MM.1S (cell line): ENCODE measurements at places on chromosomes 2 and 18.
A peak's percentile ranks its signal among the peaks of the same experiment; 100 is the strongest.

DNA sequence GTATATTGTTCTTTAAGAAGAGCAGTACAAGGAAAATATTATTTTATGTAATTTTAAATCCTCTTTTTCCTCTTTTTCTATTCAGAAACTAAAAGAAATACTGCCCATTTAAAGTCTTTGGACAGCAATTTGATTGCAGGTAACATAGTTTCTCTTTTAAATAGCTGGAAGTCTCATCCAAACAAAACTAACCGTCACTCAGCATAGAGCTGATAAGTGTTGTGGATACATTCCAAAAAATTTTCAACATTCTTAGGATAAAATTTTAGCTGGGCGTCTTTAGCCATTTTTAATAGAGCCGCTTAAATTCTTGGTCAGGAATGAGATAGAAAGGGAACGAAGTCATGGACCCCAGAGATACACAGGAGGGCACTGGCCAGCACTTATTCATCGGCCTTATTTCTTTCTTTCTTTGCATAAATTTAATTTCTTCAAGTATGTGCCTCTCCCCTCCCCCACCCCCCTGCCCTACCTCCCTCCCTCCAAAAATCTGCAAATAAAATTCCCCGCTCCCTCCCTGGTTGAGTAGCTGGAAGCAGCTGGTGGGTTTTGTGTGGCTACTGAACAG, 81.7 kb downstream of the GBX2 start:
- no peak overlapping the region for H3K4me3 ChIP-seq
- no peaks in the 10 kb centered on the region for H3K36me3 ChIP-seq
- H3K27ac ChIP-seq: no peak overlapping the region
- H3K4me1 ChIP-seq: no peaks in the 10 kb centered on the region
- H3K27me3 ChIP-seq: no peaks in the 10 kb centered on the region

DNA sequence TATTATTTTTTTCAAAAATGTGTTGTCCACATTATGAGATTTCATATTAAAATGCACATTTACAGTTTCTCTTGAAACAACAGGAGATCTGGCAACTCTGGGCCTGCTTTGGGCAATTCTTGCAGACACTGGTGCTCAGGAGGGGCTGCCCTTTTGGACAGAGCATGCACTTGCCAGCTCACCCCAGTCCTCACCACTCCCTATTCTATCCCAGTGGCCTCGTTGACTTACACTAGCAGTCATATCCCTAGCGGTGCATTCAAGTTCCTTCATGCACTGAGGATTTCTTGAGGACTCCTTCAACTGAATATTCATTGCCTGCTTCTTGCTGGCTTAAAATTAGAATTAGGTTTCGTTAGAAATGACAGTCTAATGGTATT, 87.9 kb upstream of the FHL2 start:
- H3K4me3 ChIP-seq: no peak overlapping the region
- no peak overlapping the region for H3K27ac ChIP-seq
- no peaks in the 10 kb centered on the region for H3K27me3 ChIP-seq
- no peak for DNase-seq
- no peaks in the 10 kb centered on the region for H3K4me1 ChIP-seq

DNA sequence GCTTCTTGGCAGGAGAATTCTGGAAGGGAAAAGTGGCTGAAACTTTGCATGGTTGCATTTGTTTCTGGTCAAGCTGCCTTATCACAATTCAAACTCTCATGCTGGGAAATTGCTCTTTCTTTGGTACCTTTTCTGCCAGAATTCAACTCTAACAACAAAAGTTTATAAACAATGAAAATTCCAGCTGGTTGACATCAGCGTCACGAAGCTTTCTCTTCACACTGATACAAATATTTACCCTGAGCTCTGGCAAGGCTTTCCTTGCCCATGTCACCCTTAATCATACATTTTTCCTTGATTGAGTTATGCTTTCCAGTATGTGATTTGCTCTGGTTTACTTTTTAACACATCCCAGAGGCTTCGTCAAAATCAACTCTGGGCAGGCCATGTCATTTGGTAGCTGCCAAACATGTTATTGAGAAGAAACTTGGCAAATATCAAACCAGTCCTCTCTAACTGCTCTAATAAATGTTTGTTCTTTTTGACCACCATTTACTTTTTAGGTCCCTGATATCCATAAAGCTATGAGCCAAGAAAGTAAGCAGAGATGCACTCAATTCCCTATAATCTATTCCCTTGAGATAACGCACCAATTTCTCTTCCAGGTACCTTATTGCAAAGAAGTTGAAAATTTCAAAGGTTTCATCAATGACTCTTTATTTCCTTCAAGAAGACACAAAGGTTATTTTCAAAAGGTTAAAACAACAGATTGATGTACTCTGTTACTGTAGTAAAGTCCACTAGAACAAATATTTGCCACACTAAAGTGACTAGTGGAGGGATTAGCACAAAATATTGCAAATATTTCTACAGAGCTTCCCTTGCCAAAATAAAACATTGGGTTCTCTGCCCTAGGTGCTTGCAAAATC, 1241.1 kb upstream of the ZEB2 start:
- no peak for DNase-seq
- no peak overlapping the region for H3K27ac ChIP-seq
- H3K4me1 ChIP-seq: no peaks in the 10 kb centered on the region
- no peaks in the 10 kb centered on the region for H3K27me3 ChIP-seq

- no peaks in the 10 kb centered on the region for H3K27me3 ChIP-seq
- H3K27ac ChIP-seq: no peak overlapping the region
- DNase-seq: no peak
Measured at GRCh38 chr2:190235101-190235500, 84.5 kb downstream of the HIBCH start.

DNA sequence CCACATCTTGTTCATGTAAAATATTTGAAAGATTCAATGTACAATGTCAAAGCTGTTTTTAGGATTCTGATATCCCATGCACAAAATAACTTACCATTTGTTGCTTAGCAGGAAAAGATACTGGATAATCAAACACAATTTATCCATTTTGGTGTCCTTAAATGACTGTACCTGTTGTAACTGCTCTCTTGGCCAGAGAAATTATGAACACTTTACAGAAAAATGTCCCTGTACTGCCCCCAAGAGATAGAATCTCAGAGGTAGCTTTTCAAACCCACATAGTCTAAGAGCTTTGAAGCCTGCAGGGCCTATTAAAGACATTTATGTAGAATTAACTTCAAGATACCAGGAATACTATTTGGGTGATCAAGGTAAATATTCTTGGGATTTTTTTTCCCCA, 12.2 kb upstream of the ME2 start:
- H3K4me3 ChIP-seq: no peak overlapping the region
- no peaks in the 10 kb centered on the region for H3K27me3 ChIP-seq
- H3K36me3 ChIP-seq: no peaks in the 10 kb centered on the region
- H3K4me1 ChIP-seq: peaks cover 10% of the 10 kb centered on the region
- peak; percentile 27 for DNase-seq

DNA sequence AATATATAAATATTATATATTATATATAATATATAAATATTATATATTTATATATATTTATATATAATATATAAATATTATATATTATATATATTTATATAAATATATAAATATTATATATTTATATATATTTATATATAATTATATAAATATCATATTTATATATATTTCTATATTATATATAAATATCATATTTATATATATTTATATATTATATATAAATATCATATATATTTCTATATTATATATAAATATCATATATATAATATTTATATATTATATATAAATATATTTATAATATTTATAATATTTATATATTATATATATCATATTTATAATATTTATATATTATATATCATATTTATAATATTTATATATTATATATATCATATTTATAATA, 321.4 kb downstream of the CDH2 start:
- H3K36me3 ChIP-seq: no peaks in the 10 kb centered on the region
- 0 out of 2 replicates have a peak, but pooled peaks cover 3% of the 10 kb centered on the region for H3K4me1 ChIP-seq
- H3K27ac ChIP-seq: no peak overlapping the region
- DNase-seq: no peak

- H3K4me1 ChIP-seq: no peaks in the 10 kb centered on the region
- H3K27me3 ChIP-seq: no peaks in the 10 kb centered on the region
- no peak overlapping the region for H3K27ac ChIP-seq
Measured at GRCh38 chr2:241109210-241110088, 7.4 kb upstream of the MTERF4 start.

- H3K4me3 ChIP-seq: no peak overlapping the region
- H3K27ac ChIP-seq: no peak overlapping the region
- peaks cover 8% of the 10 kb centered on the region; the same call in 1 of the 2 replicates for H3K4me1 ChIP-seq
- no peaks in the 10 kb centered on the region for H3K27me3 ChIP-seq
- no peaks in the 10 kb centered on the region; the same call in 1 of the 2 replicates for H3K36me3 ChIP-seq
Measured at GRCh38 chr2:230757476-230757875, 44.8 kb downstream of the CAB39 start.

DNA sequence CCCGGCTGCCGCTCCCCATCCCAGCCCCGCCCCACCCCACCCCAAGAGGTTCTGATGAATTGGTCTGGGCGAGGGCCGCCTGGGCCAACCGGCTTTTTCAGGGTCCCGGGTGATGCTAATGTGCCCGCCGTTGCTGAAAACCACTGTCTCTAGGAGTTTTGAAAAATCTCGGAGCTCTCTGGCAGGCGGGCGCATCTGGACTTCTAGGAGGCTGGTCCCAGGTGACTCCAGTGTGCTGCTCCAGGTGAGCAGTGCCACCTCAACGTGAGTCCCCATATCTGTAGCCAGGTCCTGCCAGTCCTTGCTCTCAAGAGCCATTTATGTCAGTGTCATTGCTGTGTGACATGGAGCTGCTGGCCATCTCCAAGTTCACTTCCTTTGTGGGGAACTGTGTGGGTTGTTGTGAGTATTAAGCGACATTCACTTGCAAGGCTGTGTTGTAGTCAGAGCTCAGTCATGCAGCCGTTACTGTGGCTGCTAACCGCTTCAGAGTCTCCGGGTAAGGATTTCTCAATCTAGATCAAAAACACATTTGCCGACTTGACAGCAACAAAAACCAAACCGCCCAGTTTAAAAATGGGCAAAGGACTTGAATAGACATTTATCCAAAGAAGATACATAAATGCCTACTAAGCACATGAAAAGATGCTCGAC, at the start of gene RFX8:
Gene RFX8, minus strand, starts transcription at position 382 of the 654 bp plus-strand sequence. CDS start 8,264 bp downstream, outside the sequence.
- H3K27me3 ChIP-seq: no peaks in the 10 kb centered on the region
- H3K4me1 ChIP-seq: no peaks in the 10 kb centered on the region
- DNase-seq: no peak
- H3K4me3 ChIP-seq: no peak within 1 kb of the TSS
- H3K27ac ChIP-seq: no peak within 1 kb of the TSS

DNA sequence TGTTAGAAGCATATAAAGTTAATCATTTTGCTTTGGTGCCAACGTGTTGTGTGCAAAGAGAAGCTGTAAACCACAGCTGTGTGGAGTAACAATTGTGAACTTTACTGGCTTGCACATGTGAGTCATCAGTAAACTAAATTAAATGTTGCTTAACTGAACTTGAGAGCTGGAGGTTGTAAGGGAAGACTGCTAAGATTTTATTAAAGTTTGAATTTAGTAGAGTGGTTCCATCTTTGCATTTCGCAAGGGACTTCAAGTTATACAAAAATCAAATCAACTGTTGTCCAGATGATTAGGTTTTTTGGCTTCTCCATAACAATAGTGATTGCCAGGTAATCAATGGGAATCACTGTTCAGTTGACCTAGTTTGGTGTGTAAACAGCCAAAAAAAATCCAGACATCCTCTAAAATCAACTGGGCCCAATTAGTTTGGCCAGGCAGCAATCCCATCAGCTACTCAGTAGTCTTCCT, 247.4 kb downstream of the MYO3B start:
- DNase-seq: no peak
- H3K36me3 ChIP-seq: no peaks in the 10 kb centered on the region
- H3K4me1 ChIP-seq: peaks cover 5% of the 10 kb centered on the region; the same call in 1 of the 2 replicates
- H3K27ac ChIP-seq: no peak overlapping the region
- no peak overlapping the region for H3K4me3 ChIP-seq

GRCh38 chr2:229658004-229658403, 56.4 kb downstream of the DNER start:
- H3K27ac ChIP-seq: no peak overlapping the region
- no peak for DNase-seq
- H3K36me3 ChIP-seq: no peaks in the 10 kb centered on the region
- no peak overlapping the region for H3K4me3 ChIP-seq

- peak; percentile 54 for DNase-seq
- no peaks in the 10 kb centered on the region for H3K36me3 ChIP-seq
- no peak overlapping the region for H3K27ac ChIP-seq
- H3K4me3 ChIP-seq: no peak overlapping the region
- peaks cover 13% of the 10 kb centered on the region; the same call in 1 of the 2 replicates for H3K4me1 ChIP-seq
Measured at GRCh38 chr2:19349911-19350677, 8.3 kb downstream of the OSR1 start.

DNA sequence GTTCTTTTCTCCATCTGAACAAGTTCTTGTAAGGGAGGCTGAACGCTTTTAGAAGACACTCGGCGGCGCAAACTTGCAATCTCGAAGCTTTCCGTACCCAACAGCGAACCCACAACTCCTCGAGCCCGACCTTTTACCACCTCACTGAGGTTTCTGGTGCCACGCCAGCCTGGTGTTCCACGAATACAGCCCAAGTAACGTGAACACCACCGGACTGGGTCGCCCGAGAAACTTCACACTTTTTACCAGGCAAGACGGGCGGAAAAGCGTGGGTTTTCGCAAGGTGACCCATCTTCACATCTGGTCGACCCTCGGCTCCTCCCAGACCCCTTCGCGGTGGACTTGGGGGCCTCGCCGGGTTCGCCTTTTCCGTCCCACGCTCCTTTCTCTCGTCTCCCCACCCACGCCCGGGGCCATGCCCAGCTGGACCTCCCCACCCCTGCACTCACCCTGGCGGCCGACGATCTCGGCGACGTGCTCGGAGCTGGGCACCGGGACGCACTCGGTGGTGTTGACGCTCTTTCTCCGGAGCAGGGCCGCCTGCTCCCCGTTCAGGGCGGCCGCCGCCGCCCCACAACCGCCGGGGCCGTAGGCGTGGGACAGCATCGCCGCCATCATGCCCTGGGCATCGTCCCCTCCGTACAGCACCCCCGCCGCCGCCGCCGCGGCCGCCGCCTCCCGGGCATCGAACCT, 1.2 kb downstream of the MEX3C start:
- H3K27me3 ChIP-seq: no peaks in the 10 kb centered on the region
- no peaks in the 10 kb centered on the region for H3K36me3 ChIP-seq
- H3K27ac ChIP-seq: peak overlapping the region; percentile 85

DNA sequence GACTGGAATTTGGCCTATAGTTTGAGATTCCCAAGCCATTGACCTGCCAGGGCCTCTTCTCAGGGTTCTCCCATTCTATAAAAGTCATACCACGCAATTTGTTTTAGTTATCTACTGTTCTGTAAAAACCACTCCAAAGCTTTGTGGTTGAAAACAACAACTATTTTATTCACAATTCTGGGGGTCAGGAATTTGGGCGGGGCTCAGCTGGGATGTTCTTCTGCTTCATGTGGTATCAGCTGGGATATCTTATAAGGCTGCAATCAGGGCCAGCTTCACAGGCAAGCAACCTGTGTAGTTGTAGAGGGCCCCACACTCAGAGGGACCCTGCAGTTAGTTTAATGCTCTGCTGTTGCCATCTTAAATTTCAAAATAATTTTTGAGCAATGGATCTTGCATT, 16.4 kb upstream of the NOTO start:
- H3K36me3 ChIP-seq: no peaks in the 10 kb centered on the region
- no peaks in the 10 kb centered on the region for H3K4me1 ChIP-seq
- DNase-seq: no peak

- H3K27ac ChIP-seq: peak overlapping the region; percentile 81; the same call in 1 of the 2 replicates
- no peak overlapping the region for H3K4me3 ChIP-seq
- H3K36me3 ChIP-seq: no peaks in the 10 kb centered on the region
Measured at GRCh38 chr2:134234535-134234934, 19.3 kb upstream of the MGAT5 start.
